Brain pericyte (primary cell): ENCODE measurements at places on chromosomes 5 and 9.

DNA sequence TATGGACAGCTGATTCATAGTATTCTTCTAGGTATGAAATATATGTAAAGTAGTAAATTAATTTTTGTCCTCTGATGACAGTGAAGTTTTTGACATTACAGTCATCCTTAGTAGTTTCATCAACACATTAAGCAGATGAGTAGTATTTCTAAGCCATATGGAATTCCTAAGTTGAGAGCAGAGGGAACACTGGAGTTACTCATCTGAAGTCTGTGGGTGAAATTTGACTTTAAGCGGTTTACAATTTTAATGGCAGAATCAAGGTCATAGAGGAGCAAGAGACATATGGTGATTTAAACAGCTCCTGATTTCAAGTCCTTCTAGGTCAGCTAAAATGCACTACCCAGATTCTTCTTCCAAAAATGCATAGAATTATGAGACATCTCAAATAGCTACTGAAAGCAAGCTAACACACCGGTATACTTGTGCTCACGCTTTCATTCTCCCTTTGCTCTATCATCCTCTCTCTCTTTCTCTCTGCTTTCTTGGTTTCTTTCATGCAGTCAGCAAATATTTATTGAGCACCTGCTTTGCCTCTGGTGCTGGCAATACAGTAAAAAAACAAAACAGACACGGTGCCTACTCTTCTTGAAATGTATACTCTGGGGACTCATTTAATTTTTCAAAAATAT lies 235.9 kb downstream of the FER start:
- DNase-seq = no peak

DNA sequence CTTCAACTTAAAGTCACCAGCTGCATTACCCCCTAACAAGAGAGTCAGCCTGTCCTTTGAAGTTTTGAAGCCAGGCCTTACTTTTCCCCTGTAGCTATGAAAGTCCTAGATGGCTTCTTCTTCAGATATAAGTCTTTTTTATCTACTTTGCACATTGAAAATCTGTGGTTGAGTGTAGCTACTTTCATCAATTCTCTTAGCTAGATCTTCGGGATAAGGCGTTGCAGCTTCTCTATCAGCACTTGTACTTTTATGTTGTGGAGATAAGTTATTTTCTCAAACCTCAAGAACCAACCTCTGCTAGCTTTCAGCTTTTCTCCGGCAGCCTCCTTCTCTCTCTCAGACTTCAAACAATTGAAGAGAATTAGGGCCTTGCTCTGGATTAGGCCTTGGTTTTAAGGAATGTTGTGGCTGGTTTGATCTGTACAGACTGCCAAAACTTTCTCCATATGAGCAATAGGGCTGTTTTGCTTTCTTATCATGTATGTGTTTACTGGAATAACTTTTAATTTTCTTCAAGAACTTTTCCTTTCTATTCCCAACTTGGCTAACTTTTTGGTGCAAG lies 21.6 kb downstream of the CATSPER3 start:
- DNase-seq = no peak

- DNase-seq = no peak
Measured at GRCh38 chr9:134239939-134240338, 75.6 kb upstream of the RNU6ATAC start.

DNA sequence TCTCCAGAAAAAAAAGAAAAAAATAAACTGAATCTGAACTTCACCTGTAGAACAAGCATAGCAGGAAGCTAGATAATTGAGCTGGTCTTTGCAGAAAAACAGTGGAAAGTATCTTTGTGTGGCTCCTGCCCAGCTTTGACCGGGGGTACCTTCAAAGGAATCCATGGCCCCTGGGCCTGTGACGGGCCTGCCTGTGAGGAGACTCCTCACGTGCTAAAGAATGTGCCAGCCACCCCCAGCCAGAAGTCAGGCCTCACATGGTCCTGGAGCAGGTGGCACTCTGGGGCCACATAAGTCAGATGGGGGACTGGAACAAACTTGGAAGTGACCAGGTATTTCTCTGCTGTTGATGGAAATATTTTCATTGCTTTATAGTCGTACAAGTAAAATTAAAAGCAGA lies 4.1 kb downstream of the NDUFS6 start:
- DNase-seq = no peak

DNA sequence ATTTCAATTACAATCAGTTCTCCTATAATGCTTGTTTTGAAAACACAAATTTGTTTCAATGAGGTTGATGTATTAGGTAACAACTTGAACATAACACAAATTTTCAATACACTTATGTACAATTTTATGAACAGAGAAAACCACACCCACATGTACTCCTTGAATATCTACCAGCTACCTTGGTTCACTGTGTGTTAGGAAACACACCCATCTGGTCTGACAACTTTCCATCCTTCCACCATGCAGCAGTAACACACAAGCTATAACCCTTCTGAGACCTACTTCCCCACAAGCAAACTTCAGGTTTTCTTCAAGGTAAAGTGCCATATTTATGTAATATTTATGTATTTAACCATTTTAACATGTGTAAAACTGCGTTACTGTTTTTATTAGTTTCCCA lies 36.4 kb upstream of the UBQLN1 start:
- DNase-seq = no peak

- DNase-seq = no peak
Measured at GRCh38 chr5:82331557-82331956, 53.4 kb upstream of the RPS23 start.

GRCh38 chr9:98080326-98080725 lies 23.8 kb downstream of the NANS start:
- DNase-seq = no peak

GRCh38 chr9:112784020-112784785 lies 33.6 kb downstream of the SNX30 start:
- DNase-seq = no peak

DNA sequence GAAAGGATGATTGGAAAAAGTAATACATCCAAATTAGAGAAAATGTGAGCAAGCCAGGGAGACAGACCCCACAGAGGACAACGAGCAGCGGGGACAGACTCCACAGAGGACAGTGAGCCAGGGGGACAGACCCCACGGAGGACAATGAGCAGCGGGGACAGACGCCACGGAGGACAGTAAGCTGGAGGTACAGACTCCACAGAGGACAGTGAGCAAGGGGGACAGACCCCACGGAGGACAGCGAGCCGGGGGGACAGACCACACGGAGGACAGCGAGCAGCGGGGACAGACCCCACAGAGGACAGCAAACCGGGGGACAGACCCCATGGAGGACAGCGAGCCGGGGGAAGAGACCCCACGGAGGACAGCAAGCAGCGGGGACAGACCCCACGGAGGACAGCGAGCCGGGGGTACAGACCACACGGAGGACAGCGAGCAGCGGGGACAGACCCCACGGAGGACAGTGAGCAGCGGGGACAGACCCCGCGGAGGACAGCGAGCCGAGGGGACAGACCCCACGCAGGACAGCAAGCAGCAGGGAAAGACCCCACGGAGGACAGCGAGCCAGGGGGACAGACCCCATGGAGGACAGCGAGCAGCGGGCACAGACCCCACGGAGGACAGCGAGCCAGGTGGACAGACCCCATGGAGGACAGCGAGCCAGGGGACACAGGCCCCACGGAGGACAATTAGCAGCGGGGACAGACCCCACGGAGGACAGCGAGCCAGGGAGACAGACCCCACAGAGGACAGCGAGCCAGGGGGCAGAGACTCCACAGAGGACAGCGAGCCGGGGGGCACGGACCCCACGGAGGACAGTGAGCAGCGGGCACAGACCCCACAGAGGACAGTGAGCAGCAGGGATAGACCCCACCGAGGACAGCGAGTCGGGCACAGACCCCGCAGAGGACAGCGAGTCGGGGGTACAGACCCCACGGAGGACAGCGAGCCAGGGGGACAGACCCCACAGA lies 1.9 kb upstream of the ZDHHC11 start:
- no peak for DNase-seq

DNA sequence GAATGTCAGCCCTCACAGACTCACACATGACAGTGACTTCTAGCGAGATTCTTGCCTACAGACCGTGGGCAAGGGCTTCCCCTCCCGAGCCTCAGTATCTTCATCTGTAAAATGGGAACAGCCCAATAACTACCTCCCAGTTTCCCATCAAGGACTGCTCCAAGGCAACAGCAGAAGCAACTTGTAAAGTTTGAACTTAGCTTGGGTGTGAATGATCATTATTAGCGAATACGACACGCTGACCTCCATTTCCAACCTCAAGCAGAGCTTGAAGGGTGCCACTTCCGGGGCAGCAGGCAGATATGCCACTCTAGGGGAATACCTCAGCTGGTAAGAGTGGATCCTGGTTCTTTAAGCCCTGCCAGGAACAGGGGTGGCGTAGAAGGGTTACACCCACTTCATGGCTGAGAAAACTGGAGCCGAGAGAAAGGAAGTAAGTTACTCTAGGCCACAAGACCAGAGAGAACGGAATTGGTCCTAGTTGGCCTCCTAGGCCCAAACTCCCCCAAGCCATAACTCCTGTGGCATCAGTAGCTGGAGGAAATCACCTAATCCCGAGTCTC lies 2.0 kb downstream of the RNF44 start:
- DNase-seq = no peak

DNA sequence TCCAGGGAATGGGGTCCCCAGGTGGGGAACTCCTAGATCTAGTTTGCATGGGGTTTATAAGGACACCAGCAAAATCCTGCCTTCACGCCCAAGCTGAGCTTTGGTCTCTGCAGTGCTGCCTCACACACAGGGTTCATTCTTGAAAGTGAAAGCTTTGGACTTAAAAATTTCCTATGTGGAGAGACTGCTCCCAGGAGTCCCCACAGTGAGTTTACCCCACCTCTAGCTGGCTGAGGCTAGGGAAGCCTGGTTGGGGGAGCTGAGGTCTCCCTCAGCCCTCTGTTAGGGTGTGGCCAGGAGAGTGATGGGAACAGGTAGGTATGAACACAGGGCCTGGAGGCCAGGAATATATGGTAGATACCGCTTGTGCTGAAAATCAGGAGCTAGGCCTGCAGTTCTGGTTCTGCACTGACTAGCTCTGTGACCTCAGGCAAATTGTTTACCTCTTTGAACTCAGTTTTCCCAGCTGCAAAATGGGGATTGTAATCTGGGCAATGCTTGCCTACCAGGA lies 41.5 kb upstream of the LARP1 start:
- DNase-seq = no peak

DNA sequence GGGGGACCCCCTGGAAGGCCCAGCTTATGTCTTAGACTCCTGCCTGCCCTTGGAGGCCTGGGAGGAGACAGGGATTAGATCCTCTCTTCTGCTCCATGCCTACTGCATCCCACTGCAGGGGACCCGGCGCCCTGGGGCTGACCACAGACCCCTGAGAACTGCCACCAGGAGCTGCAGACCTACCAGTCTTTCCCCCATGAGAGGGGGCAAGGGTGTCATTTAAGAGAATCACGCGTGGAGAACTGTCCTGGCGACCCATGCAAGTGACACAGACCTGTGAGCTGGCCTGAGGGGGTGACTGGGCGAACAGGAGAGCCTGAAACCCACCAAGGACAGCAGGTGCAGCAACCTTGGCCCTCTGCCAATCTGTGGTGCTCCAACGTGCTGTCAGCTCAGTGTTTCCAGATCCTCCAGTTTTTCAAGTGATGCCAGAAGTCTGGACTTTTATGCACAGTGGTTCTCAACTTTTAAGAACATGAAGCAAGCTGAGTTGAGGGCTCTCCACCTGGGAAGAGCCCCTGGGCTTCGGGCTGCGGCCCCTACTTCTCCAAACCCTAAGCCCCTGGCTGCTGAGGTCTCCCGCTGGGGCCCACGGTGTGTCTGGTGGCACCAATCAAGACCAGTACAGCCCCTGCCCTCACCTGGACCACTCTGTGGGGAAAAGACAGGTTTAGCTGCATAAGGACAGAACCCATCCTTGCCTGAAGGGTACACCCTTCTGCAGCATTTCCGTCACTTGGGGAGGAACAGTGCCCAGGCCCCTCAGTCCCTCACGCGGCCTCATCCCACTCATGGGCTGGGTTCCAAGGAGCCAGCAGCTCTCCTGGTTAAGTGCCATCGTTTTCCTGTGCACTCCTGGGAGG lies 18.2 kb downstream of the GFPT2 start:
- no peak for DNase-seq

DNA sequence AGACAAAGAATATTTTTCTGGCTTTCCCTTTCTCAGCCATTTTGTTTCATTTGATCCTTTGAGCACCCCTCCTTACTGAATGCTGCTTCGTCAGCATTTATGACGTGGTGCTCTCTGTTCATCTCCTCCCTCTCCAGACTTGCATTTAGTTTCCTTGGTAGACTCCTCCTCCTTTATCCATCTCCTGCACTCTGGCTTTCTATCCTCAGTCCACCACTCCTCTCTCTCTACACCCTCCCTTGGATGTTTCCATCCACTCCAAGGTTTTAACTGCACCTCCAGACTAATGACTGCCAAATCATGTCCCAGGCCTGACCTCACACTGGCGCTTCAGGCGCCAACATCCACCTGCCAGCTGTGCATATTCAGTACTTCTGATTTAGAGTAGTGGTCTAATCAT lies 245.4 kb downstream of the RAB3C start:
- no peak for DNase-seq

- no peak for DNase-seq
Measured at GRCh38 chr9:83477120-83477519, 61.1 kb downstream of the FRMD3 start.

DNA sequence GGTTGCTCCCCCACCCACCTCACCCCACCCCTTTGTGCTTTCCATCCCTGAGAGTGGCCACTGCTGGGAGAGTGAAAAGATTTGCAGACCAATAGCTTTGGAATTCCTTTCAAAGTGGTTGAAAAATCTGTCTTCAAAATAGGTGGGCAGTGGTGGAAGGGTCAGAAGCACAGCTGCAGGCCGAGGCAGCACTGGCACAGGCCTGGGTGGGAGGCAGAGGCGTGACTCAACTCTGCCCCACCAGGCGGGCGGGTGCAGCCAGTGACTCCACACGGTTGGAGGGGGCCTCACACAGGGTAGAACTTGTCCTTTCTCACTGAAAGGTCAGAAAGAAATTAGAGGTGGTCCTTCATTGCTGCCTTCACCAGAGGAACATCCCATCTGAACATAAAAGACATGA lies 214.9 kb upstream of the TBCA start:
- DNase-seq = no peak

DNA sequence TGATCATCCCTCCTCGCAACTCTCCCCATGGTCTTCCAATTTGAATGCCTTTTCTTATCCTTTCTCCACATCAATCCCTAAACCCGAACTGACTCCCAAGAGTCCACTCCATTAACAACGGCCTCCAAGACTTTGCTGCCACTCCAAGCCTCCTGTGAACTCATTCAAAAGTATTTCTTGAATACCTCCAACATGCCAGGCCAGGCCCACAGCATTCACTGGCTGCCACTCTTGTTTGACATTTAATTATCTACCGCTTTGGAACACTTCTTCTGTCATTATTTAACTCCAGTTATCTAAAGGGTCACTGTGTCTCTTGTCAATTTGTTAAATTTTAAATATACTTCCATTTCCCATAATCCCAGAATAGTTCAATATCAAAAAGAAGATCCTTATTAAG lies 378.9 kb downstream of the EFNA5 start:
- DNase-seq = no peak
